ENCODE measurements at places on chromosomes 16 and 17.

- no peak for DNase-seq
These were observed 56.2 kb downstream of the RPH3AL start for GRCh38 chr17:296379-296778.

DNA sequence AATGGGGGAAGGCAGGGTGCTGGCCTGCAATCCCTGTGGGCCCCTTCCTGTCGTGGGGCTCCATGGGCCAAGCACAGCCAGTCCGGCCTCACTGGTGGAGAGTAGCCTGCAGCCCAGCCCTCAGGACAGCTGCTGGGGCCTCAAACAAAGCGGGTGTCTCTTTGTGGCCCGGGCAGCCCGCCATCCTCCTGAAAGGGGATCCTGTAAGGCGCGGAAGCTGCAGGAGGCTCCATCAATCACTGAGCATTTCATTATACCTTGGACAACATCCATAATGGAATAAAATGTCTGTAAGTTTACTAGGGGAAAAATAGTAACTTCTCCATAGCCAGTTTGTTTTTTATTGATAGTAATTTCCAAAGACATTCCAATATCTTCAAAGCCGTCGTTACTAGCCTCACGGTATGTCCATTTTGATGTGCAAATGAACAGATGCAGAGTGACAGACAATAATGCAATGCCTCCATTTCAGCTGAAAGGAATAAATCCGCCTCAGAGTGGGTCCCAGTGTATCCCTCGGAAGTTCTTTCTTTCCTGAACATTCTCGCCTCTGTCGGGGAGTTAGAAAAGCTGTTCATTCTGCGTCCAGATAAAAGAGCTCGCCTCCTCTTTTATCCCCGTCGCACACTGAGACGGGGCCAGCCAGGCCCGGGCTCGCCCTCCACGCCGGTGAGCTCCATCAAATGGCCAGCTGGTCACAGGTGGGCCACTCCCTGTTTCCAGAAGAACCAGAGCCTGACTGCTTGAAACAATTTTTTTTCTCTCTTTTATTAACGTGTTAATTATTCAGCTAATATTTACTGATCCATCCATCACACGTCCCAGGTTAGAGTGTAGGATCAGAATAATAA, 14.4 kb downstream of the WSCD1 start:
- no peak for DNase-seq

GRCh38 chr17:16980813-16981731, 9.2 kb upstream of the TNFRSF13B start:
- DNase-seq = no peak

DNA sequence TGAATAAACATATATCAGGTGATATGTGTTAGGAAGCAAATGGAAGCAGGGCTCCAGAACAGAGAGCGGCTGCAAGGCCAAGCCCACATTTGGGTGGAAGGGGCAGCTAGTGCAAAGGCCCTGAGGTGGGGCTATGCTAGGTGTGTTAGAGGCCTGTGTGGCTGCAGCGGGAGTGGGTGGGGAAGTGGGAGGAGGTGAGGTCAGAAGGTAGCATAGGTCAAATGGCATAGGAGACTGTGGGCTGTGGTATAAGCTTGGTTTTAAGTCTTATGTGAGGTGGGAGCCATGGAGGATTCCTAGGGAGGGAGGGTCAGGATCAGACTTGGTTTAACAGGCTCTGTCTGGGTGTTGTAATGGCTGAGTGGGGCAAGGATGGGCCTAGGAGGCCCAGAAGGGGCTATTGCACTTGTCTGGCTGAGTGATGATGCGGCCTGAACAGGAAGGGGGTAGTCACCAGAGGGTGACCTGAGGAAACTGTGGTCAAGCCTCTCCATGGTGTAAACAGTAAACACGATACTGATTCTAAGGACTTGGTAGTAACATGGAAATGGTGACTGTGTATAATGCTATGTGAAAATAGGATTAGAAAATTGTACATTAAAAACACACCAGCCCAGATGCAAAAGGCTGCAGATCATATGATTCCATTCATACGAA, 31.1 kb downstream of the RAI1 start:
- DNase-seq = no peak

GRCh38 chr16:10754941-10755340, 11.3 kb downstream of the NUBP1 start:
- no peak for DNase-seq

GRCh38 chr17:47721725-47722124, 11.3 kb upstream of the TBX21 start:
- DNase-seq = no peak

GRCh38 chr17:44556166-44556831, 985 bp upstream of the FZD2 start:
- peak; percentile 9 for DNase-seq

GRCh38 chr17:45579529-45580495, 89.3 kb upstream of the PLEKHM1 start:
- no peak for DNase-seq

DNA sequence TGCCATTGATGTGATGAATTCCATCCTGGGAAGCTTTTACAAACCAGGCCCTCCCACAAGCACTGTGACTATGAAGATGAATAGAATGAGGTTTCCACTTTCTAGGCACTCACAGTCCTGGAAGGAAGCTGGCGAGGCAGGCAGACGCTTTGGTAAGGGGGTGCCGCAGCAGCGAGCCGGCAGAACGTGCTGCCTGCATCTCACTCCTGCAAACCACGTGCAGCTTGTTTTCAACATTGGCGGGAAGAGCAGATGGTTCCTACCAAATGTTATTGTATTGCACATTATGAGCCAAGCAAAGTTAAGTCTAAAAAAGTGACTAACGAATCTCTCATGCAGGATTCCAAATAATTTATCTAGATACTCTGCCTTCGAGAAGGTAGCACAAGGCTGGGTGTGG, 3.7 kb upstream of the DNAI2 start:
- DNase-seq = no peak

- no peak for DNase-seq
These were observed 95.8 kb downstream of the TBC1D16 start for GRCh38 chr17:79939755-79940458.

DNA sequence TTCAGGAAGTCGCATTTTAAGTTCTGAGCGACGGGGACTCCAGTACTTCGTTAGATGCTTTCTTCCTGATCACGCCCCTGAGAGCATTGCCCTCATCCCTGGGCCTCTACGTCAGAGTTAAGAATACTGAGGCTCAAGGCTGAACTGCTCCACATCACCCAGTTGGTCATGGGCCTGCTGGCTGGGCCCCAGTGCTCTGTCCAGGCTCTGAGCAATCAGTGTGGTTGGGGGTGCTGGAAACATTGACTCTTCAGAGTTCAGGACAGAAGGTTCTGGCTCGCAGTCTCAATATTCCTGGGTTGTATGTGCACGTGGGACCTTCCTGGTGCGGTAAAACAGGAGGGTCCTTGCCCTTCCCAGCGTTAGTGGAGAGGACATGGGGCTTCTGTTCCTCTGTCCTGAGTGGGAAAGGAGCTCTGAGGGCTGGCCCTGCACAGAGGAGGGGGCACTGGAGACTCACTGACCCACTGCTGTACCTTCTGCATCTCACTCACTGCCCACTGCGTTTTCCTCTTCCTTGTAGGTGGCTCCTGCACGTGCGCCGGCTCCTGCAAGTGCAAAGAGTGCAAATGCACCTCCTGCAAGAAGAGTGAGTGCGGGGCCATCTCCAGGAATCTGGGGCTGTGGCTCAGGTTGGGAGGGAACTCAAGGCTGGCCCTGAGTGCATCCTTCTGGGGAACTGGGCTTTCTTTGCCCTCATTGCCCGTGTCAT, 518 bp downstream of the MT1E start:
- DNase-seq = no peak

- no peak for DNase-seq
These were observed 11.8 kb downstream of the SETD1A start for GRCh38 chr16:30969246-30969842.

DNA sequence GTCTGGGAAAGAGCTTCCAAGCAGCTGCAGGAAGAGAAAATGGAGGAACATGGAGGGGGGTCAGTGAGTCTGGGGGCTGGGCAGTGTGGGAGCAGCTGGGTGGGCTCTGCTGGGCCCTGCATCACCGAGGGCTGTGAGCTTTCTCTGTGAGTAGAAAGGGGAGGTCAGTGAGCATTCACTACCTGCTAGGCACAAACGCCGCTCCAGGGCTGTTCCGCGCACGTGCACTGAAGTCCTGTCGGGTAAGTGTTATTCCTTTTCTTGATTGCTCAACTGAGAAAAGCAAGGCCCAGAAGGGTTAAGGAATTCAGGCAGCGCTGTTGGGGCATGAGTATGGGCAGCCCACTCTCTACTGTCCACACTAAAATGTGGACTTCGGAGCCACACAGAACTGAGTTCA, 4.7 kb downstream of the CACNG5 start:
- no peak for DNase-seq

DNA sequence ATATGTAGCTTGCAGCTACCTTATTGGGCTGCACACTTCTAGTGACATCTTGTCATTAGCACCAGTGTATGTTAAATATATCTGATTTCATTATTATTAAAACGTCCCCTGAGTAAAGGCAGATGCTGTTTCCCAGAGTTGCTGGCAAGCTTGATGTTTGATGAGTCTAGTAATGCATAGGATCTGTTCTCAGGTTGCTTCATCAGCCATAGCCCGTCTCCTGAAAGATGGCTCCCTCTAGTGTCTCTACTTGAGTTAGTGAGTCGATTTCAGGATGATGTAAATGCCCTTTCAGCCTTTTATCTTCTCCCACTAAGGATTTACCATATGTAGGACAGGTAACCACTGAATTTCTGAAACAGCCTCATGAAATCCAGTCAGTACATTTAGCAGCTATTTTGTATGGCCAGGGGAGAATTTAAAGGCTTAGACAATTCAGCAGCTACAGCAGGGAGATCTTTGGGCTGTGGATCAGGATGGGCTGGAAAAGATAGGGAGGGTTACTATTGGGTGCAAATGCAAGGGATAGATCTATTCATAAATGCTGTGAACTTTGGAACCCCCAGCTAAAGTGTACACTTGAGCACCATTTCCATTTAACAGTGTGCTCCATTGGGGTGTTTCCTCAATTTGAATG, 376.3 kb downstream of the CNTNAP4 start:
- DNase-seq = no peak

GRCh38 chr16:80887062-80887461, 82.7 kb upstream of the CDYL2 start:
- no peak for DNase-seq

DNA sequence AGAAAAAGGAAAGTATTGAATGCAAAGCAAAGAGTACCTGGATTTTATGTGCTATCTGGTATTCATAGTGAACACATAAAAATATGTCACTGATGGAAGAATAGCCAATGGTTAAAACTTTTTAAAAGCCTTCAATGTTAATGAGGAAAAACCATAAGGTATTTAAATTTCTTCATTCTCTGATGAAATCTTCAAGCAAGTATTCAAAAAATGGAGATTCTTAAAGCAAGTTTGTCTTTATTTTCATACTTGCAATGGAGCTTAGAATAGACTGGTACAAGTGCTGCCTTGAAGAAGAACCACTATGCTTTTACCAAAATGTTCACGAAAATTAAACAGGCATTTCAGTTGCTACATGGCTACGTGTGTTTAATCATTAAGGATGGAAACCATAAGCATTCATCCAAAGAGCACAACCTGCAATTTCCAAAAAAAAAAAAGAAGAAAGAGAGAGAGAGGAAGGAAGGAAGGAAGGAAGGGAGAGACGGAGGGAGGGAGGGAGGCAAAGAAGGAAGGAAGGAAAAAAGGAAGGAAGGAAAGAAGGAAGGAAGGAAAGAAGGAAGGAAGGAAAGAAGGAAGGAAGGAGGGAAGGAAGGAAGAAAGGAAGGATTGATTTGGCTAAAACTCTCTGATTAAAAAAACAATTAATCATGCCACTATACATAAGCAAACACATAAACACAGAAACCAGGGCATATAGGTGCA, 17.6 kb downstream of the HS3ST3A1 start:
- no peak for DNase-seq

DNA sequence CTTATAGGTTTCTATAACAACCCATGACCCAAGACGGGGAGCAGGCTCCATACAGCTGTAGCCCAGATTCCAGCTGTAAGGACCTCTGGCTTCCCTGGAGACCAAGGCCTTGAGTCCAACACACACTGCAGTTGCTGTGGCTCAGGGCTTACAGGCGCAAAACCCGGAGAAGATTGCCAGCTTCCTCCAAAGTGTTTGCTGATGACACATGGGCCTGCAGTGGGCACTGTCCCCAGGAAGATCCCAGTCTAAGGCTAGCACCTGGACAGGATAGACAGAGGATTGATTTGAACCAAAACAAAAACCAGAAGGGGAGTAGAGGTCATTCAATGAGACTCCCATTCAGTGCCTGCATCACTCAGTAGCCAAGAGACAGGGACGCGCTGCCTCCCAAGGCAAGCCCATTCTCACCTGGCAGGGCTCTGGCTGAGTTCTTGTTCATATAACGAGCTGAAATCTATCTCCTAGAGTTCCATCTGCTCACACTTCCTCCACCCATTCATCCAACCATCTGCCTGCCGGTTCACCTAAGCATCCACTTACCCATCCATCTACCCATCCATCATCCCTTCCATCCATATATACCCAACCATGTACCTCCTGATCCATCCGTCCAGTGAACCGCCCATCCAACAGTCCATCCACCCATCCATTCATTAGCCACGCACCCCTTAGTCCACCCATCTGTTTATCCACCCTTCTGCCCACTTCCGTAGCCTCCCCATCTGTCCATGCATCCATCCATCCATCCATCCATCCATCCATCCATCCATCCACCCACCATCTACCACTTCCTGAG, 10.2 kb downstream of the RAB11FIP4 start:
- DNase-seq = no peak

DNA sequence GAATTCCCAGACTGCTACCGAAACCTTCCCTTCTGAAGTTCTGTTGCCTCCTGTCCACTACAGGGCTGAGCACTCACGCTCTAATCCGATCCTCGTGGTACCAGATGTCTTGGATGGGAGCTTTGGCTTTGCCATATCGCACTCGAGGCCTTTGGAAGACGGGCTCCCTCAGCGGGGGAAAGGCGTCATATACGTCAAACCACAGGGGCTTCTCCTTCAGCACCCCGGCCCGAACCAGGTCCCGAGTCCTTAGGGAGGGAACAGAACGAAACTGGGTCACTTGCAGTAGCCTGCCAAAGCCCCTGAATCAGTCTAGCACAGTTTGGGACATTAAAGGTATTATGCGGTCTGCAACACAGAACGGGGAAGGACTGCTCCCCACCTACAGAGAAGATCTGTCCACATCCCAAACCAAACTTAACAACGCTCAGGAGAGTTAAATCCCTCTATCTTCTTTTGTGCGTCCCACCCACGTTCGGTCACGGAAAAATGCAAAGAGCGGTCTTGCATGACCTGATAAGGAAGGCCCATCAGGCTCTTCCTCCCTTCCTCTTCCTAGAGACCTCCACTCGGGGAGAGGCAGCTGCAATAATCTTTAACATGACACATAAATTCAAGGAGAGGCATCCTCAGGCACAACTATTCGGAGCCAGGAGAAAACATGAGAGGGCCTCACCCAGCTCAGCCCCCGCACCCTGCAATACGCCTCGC, 526 bp downstream of the MRPS23 start:
- no peak for DNase-seq

GRCh38 chr17:10337976-10338375, 34.8 kb downstream of the MYH13 start:
- DNase-seq = no peak

DNA sequence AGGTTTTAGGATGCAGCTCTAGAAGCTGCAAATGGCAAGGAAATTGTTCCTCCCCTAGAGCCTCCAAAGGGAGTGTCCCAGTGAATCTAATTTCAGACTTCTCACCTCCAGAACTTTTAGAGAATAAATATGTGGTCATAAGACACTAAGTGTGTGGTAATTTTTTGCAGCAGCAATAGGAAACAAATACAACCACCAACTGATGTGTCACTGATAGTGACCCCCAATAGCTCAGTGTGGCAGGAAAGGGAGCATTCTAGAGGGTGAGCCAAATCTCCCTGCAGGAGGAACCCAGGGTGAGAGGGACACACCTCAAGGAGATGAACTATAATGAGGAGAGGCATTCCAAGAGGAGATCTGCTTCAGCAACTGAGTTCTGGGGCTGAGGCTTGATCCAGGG, 4.1 kb downstream of the CCL4L2 start:
- DNase-seq = no peak
